CD4-positive, alpha-beta T cell treated with Interleukin-1 beta for 1 hour (primary cell): ENCODE measurements at places on chromosomes 1 and 21.

DNA sequence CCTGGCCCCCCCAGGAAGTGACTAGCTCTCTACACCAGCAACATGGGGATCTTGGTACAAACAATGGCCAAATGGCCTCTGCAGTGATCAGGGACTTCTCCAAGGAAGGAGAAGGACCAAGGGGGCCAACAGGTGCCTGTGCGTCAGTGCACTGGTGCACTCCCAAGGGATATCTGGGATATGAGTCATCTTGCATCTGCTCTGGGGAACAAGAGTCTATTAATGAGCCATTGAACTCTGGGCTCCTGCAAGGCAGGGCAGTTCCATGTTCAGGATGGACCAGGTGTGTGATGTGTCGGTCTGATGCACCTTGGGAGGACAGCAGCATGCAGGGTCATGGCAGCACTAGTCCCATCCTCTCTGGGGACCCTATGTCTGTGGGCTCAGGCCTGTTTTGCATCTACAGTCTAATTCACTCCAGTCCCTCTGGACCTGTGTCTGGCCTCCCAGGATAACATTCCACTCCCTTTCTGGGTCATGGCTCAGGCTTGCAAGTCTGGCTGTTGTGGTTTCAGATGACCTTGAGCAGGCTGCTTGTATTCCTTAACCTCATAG lies 125.3 kb downstream of the TRABD2B start:
- DNase-seq: no peak

DNA sequence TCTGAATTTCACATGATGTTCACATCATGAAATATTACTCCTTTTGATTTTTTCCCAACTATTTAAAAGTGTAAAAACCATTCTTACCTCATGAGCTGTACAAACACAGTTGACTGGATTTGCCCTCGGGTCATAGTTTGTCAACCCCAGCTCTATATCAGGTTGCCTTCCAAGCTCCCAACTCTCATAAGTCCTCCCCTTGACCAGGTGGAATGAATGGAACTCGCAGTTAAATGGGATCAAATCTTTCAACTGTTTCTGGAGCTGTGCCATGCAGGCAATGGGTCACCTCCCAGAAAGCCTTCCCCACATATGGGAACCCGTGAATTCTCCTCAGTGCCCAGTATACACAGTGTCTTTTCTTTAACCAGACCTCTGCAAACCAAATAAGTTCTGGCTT lies 169.8 kb upstream of the FOXD3 start:
- DNase-seq: no peak

DNA sequence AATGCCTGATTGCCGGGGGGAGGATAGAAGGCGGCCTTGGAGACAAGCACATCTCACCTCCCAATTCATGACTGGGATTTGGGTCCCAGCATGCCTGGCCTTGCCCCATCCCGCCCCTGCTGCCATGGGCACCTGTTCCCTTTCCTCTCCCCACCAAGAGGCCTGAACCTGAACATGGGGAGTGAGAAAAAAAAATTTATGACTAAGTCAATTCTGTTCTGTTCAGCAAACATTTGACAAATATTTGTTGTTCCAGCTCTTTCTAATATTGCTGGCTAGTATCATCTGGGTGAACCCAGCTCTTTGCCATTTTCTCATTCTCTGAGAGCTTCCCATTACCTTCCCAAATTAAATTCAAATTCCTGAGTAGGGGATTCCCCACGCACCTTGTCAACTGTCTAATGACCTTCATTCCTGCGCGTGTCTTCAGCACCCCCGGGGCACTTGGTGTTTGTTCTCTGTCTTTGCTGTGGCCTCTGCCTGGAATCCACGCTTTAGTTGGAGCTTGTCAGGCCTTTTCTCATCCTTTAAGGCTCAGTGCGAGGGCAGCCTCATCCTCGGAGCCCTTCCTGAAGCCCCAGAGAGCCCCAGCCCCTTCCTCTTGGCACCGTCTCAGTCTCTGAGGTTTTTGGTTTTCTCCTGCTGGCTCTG lies 42.8 kb downstream of the ARHGEF10L start:
- DNase-seq: no peak

DNA sequence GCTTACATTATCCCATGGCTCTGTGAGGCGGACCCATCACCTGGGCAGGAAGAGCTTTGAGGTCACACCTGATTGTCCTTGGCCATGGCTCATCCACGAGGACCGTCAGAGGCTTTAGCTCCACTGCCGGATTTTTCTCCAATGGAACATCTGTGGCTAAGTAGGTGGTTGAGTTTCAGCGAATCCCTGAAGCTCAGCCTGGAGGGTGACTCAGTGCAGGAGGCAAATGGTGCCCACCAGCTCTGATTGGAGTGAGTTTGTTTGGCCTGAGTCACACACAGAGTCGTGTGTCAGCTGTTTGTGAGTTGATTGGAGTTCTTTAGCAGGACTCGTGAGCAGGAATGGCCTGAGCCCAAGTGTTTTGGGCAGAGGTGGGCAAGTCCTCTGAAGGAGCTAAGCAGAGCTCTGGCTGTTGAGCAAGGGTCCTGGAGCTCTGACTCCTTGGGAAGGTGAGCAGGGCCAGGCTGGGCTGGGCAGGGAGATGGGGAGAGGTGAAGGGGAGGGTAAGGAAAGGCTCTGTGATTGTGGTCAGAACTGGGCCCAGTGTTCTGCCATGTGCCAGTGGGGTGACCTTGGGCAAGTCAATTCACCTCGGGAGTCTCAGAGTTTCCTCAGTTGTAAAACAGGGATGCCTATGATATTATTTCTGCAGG lies 2.0 kb downstream of the SLC6A17 start:
- no peak for DNase-seq
